ENCODE measurements at places on chromosomes 11 and 22.

DNA sequence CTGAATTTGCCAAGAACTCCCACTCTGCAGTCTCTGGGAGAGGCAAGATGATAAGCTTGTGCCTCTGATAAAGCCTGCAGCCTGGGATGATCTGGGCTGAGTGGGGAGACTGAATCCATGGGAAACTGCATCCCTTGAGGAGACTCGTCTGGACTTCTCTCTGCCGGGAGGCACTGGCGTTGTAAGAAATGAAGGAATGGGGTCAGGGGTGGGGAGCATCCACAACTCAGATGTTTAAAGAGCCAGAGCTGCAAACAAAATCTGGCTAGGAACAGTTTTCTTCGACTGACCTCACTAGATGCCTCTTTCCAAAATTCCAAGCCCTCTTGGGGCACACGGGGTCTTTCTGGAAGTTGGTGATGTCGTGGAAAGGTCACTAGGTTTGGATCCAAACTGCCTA, 64.4 kb downstream of the SPON1 start:
- no peaks in the 10 kb centered on the region for H3K36me3 ChIP-seq
- H3K27ac ChIP-seq: no peak overlapping the region
- DNase-seq: no peak
- no peak overlapping the region for H3K4me3 ChIP-seq
- no peaks in the 10 kb centered on the region for H3K27me3 ChIP-seq

- peak overlapping the region; percentile 97 for H3K4me3 ChIP-seq
- no peak for DNase-seq
- no peak overlapping the region for H3K27ac ChIP-seq
- no peaks in the 10 kb centered on the region for H3K27me3 ChIP-seq
- H3K4me1 ChIP-seq: peaks cover 7% of the 10 kb centered on the region
- peaks cover 14% of the 10 kb centered on the region for H3K36me3 ChIP-seq
Observed at GRCh38 chr11:72433455-72434036, 785 bp downstream of the CLPB start.

- no peaks in the 10 kb centered on the region for H3K27me3 ChIP-seq
- peaks cover 2% of the 10 kb centered on the region for H3K4me1 ChIP-seq
- no peak overlapping the region for H3K27ac ChIP-seq
- H3K36me3 ChIP-seq: no peaks in the 10 kb centered on the region
- no peak for DNase-seq
- no peak overlapping the region for H3K4me3 ChIP-seq
Observed at GRCh38 chr11:364991-365725, 4.1 kb upstream of the B4GALNT4 start.

DNA sequence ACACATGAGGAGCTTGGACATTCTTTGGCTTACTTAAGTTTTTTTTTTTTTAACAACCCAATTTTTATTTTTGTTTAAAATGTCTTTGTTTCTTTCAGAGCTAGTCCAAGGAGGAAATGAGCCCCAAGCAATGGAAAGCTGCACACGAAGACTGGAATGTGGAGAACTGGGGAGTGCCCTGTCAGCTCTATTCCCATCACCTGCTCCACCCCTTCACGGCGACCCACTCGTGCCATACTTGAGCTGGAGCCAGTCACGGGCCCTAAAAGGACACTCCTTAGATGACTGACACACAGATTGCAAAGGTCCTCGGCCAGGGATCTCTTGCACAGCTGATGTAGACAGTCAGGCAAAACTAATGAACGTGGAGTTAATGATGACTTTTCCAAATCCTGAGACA, 10.6 kb upstream of the SLC25A18 start:
- no peaks in the 10 kb centered on the region for H3K27me3 ChIP-seq
- H3K4me1 ChIP-seq: no peaks in the 10 kb centered on the region
- DNase-seq: no peak
- no peak overlapping the region for H3K27ac ChIP-seq

DNA sequence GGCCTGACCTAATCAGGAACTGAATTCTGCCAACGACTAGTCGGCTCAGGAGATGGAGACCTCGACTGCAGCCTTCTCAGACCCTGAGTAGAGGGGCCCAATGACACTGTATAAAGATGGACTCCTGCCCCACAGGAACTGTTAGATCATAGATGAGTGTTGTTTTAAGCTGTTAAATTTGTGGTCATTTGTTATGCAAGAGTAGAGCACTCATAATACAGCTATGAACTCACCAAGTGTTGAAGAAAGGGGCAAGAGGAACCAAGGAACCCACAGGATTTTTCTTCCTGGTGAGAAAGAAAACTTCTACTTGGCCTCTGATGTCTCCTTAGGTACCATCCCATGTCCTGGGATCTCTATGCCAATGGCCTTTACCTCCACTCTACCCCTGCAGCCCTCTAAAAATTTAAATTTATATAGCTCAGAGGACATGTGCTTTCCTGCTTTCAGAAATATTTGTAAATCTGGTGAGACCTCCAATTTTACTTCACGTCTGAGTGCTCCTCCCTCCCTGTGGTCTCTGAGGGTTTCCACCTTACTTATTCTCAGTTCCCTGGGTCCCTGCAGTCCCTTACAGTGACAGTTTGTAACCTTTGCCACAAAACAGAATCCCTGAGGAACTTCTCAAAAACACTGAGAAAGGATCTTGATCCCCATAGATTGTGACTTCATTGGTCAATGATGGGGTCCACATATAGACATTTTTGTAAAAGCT, 256.3 kb upstream of the ARHGAP20 start:
- DNase-seq: no peak
- H3K36me3 ChIP-seq: no peaks in the 10 kb centered on the region
- no peaks in the 10 kb centered on the region for H3K27me3 ChIP-seq
- no peaks in the 10 kb centered on the region for H3K4me1 ChIP-seq
- H3K4me3 ChIP-seq: no peak overlapping the region
- H3K27ac ChIP-seq: no peak overlapping the region

- no peak overlapping the region for H3K27ac ChIP-seq
- H3K36me3 ChIP-seq: no peaks in the 10 kb centered on the region
- no peak overlapping the region for H3K4me3 ChIP-seq
- H3K27me3 ChIP-seq: no peaks in the 10 kb centered on the region
- no peak for DNase-seq
Observed at GRCh38 chr11:69391192-69392103, 90.0 kb upstream of the LINC01488 start.

Measured in trophoblast cell (in vitro differentiated cells and primary cell).